ENCODE measurements at places on chromosomes 1 and 21.

DNA sequence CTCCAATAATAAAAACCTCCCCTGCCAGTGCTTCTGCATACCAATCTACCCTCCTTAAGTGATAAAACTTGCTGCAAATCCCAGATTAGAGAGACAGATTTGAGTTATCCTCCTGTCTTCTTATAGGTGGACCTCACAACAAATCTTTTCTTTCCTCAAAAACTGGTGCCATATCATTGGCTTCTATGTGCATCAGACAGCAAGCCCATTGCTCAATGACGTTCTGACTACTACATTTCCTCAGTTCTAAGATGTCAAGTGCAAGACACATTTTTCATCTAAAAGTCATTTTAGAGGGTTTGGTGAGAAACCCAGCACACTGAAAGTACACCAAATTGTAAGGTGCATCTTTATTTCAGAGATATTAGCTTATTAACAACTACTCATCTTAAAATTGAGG lies 107.8 kb upstream of the VAV3 start:
- DNase-seq, result no peak

GRCh38 chr1:153616917-153617311 lies 789 bp upstream of the S100A14 start:
- DNase-seq, result no peak

DNA sequence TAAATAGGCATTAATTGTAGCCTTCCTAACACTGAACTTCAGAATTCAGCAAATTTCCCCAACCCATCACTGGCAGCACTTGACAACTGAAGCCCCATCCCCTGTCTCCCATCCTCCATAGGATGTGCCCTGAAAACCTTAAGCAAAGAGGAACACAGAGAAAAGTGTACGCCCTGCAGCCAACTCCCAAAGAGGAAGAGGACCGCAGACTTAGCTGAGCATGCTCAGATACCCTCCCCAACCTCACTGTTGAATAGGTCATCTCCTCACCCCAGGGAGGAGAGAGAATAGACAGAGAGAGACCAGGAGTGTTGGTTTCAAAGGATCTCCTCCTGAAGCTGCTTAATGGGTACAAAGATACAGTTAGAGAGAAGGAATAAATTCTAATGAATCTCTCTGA lies 50.5 kb downstream of the CD2 start:
- no peak for DNase-seq

- no peak for DNase-seq
These were observed 20.6 kb upstream of the ELOA start for GRCh38 chr1:23722652-23723051.

DNA sequence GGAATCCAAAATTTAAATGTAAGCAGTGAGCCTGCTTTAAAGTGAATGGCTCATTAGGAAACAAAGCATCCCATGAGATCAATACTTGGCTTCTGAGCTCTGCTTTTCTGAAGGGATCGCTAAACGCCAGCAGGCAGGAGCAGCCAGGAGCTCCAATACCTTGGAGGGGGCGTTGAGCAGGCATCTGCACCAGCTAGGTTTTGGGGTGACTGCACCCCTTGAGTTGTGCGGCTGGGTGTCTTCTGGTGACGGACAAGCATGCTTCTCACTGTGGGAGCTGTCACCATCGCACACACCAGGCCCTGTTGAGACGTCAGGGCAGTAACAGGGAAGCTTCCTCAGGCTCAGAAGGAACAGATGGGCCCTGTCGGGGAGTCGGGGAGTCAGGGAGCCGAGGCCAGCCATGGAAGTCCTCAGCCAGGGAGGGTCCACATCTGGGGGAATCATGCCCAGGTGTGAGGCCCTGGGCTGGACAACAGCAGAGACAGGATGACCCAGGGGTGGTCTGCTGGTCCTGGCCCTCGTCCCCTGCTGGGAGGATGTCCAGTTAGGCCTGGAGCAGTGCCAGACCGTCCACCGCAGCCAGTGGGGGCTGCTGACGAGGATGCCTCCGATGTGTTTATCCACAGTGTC lies 57.9 kb upstream of the ADARB1 start:
- DNase-seq, result no peak

DNA sequence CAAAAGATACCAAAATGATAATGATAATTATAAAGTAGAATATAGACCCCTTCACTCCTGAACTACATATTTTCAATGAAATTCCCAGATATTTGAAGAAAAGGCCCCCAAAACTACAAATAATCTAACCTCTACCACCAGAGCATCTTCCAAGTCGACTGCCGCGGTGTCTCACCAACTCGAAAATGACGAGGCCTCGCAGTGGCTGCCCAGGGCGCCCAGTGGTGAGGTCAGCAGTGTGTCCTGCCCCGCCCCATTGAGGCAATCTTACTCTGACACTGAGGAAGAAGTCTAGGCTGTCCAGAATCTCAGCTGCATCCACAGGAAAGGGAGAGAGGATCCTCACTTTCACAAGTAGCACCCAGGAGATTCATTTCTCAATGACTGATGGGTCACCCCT lies 5.2 kb downstream of the DUSP10 start:
- DNase-seq, result no peak

DNA sequence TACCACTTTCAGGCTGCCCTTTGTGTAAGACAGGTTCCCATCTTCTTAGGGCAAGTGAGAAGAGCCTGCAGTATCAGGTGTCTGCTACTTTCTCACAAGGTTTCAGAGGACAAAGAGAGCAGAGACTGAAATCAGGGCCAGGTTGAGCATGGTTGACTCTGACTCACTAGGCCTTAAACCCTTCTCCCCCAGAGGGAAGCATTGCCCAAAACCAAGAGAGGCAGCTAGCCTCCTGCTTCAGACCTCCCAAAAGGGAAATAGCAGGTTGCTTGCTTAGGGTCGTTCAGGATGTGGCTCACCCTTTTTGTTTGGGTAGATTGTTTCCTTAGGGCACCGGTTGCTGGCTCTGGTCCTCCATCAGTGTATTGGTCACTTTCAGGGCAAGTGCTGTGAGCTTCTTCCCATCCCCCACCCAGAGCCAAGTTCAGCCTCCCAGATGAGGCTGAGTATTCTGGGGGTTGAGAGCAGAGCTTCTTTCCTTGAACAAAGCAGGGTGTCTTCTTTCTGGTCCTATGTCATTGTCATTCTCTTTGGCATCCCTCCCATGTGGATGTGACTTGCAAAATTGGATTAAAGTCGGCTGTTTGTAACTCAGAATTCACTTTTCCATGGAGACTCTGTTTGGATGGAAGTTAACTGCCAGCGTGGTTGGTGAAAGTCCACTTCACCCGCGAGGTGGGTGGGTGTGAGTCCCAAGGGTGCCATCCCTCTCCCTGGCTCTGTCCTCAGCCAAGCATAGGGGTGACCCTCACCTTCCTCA lies 55.5 kb upstream of the GALNT2 start:
- no peak for DNase-seq

- no peak for DNase-seq
These were observed 105.4 kb downstream of the SPSB1 start for GRCh38 chr1:9397997-9398526.

GRCh38 chr1:12511516-12512468 lies 106.2 kb downstream of the DHRS3 start:
- no peak for DNase-seq

- peak; percentile 49 for DNase-seq
These were observed 14.6 kb downstream of the SLC35E2B start for GRCh38 chr1:1677718-1678580.

DNA sequence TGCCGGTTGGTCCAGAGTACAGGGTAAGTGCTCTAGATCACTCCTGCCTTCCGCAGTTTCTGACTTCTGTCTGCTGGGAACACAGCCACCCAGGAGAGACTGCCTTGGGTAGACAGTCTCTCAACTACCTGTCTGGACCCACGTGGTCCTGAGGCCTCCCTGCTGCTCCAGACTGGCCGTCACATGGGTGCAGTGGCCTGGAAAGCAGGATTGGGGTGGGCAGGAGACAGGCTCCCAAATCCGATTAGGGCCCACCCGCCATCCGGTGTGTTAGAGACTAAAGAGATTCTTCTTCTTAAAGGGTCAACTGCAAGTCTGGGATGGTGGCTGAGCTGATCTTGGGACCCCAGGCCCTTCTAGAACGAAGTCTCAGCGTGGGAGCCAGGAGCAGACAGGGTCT lies 105.5 kb downstream of the EBNA1BP2 start:
- DNase-seq, result no peak

DNA sequence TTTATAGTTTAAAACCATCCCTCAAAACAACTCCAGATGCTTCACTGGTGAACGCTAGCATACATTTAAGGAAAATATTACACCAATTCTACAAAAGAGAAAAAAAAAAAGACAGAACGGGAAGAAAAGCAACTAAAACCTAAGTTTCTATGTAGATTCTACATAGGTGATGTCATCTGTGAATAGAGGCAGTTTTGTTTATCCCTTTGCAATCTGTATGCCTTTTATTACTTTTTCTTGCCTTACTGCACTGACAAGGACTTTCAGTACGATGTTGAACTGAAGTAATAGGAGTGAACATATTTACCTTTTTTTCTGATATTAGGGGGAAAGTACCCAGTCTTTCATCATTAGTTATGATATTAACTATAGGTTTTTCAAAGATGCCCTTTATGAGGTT lies 101.7 kb upstream of the HAO2 start:
- DNase-seq, result no peak

DNA sequence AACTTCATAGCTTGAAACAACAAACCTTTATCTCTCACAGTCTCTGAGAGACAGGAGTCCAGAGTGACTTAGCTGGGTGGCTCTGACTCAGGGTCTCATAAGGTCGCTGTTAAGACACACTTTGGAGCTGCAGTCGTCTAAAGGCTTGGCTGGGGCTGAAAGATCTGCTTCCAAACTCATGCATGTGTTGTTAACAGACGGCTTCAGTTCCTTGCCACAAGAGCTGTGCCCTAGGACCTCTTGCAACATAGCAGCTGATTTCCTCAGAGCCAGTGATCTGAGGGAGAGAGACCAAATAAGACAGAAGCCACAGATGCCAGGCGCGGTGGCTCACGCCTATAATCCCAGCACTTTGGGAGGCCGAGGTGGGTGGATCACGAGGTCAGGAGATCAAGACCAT lies 176.8 kb downstream of the DISC1 start:
- no peak for DNase-seq

DNA sequence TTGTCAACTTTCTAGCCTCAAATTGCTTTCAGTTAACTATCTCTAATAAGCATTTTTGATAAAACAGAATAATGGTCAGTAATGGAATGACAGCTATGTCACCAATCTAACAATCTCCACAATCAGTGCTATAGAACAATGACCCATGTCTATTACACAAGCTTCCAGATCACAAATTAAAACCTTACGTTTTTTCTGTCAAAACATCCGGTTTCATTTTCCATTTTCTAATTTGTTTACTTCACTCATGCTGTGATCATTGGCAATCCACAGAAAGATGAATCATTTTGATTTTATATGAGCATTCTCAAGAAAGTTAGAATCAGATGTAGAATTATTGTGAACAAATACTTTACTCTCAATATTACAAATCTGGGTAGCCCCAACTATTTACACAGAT lies 80.3 kb downstream of the KCNT2 start:
- DNase-seq, result no peak

DNA sequence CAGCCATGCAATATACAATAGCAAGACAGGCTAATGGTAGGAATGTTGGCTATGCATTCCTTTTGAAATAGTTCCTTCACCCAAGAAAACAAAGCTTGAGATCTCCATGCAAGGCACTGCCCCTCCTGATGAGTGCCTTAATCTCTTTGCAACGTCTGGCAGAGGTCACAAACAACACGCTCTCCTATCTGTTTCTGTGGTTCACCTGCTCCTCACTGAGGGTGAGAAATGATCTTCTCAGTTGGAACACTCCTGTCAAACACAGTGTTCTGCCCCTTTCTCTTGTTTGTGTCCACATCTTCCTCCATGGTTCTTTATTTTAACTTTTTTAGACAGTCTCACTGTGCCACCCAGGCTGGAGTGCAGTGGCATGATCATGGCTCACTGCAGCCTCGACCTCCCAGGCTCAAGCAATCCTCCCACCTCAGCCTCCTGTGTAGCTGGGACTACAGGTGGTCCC lies 21.2 kb upstream of the XPR1 start:
- DNase-seq, result no peak

- DNase-seq, result no peak
These were observed 16.1 kb upstream of the XPR1 start for GRCh38 chr1:180615493-180616290.

DNA sequence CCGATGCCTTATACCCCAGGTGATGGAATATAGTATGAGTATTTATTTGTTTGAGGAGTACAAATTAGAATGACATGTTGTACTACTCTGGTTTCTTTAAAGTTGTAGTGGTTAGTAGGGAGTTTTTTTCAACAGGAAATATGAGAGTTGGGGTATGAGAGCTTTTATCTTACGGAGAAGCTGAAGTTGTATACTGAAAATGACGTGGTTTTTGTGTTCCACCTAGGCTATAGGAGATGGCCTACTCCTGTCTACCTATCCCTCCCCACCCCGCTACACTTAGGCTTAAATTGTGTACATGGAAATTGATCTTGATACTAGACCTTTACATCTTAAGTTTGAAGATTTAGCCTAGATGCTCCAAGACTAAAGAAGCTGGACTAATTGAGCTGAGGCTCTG lies 6.8 kb upstream of the HAX1 start:
- DNase-seq, result no peak

DNA sequence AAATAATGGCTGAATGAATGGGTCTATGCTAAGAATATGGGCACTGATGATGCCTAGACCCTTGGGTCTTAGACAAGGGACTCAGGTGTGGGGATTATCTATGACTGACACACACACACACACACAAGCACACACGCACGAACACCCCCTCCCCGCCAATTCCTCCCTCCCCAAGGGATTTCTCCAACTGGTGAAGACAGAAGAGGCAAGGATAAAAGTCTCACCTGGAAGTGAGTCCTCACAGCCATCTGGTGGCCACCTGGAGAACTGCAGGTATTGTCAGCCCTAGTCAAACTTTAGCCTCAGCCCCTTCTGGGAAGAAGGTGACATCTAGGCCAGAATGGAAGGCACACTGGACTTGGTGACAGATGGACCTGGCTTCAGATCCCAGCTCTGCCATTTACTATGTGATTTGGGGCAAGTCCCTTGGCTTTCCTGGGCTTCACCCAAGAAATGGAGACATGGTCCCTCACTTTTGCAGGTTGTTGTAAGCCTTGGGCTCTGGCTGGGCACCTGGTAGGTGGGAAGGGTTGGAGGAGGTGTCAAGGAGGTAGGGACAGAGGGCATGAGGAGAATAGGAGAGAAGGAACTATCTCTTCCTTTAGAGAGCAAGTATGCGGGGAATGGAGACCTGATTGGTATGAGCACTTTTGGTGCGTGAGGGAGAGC lies 4.0 kb upstream of the GPR3 start:
- DNase-seq, result peak; percentile 76

GRCh38 chr1:75392278-75392677 lies 218.6 kb downstream of the SLC44A5 start:
- DNase-seq, result no peak

DNA sequence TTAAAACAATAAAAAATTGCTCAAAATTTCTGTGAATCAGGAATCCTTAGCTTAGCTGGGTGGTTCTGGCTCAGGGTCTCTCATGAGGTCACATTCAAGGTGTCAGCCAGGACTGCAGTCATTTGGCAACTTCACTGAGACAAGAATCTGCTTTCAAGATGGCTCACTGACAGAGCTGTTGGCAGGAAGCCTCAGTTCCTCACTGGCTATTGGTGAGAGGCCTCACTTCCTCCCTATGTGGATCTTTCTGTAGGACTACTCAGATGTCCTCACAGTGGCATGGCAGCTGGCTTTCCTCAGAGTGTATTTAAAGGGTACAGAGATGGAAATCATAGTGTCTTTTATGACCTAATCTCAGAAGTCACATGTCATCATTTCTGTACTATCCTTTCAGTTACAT lies 785.7 kb downstream of the ADGRL2 start:
- no peak for DNase-seq

- DNase-seq, result no peak
These were observed 6.4 kb upstream of the GPR157 start for GRCh38 chr1:9135073-9135836.

GRCh38 chr21:31911138-31911907 lies 38.5 kb downstream of the HUNK start:
- DNase-seq, result no peak

GRCh38 chr1:172006660-172007059 lies 165.4 kb downstream of the DNM3 start:
- DNase-seq, result no peak
